ENCODE measurements at places on chromosomes 3 and 15.

DNA sequence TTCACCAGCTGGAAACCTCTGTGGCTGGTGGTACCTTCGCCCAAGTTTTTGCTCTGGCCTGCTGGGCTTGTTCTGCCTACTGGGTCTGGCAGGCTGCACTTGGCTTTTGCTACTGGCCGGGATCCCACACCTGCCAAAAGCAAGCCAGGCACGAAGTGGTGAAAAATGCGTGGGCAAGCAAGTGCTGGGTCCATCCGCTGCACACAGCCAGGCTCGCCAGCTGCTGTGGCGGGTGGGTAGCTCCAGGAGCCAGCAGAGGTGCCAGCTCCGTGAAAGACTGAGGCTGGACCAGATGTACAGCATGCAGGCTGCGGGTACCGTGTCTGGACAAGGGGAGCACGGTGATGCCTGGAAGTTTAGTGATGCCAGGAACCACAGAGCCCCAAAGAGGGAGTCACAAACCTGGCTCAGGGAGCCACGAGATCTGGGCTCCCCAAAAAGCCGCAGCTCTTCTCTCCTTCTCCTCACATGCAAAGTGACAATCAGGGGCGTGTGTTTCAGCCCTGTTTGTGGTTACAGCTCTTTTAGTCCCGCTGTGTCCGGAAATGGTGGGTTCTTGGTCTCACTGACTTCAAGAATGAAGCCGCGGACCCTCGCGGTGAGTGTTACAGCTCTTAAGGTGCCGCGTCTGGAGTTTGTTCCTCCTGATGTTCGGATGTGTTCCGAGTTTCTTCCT, 1455.6 kb upstream of the GBE1 start:
- no peak for DNase-seq

- DNase-seq = no peak
These were observed 23.7 kb upstream of the TICRR start for GRCh38 chr15:89551550-89551949.

DNA sequence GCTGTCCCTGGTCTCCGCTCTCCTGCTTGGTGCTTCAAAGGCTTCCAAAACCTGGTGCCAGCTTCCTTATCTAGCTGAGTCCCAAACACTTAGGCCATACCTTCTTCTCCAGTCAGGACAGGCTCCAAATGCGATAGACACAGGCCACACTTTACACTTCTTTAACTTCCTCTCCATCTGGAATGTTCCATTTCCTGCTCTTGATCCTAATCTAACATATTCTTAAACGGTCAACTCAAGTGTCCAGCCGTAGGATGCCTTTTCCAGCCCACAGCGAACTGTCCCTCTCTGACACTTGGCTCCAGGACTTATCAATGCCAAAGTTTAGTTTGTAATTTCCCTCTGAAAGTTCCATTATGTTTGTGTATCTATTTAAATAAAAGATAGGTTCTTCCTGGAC, 19.2 kb upstream of the PLA2G4F start:
- no peak for DNase-seq

DNA sequence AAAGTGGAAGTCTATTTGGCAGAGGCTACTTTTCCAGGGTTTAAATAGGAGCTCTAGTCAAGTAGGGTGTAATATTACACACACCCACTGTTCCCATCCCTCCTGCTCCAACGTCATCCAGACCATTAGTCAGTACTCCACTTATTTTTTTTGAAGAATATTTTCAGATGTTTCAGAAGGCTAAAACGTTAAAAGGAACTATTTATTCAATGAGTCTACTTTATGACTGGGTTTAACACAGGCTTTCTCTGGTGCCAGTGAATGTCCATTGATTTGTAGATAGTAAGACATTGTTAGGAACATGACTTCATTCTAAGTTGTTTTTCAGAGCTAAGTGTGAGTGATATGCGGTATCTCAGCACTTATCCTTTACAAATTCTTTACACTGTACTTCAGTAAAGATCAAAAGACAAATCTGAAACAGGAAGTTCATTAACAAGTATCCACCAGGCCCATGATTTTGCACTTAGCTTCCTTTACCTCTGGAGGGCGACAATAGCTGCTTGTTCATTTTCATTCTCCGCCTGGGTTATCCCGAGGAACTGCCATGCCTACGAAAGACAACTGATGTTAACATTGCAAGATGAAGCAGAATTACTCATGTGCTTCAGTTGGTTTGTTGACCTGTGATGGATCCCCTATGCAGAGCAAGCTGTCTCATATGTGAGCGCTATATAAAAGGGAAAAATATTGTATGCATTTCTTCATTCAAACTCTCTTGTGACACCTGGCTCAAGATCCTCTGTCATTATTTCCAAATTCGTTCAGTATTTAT, 158.7 kb downstream of the USP13 start:
- peak; percentile 55 for DNase-seq

- DNase-seq = no peak
These were observed 181.5 kb upstream of the LMCD1 start for GRCh38 chr3:8319935-8320634.

- DNase-seq = no peak
These were observed 67.2 kb downstream of the SQOR start for GRCh38 chr15:45702041-45702440.

GRCh38 chr3:143241481-143241951, 121.9 kb downstream of the CHST2 start:
- DNase-seq = no peak

- DNase-seq = no peak
These were observed 78.9 kb upstream of the ZNF280D start for GRCh38 chr15:56812221-56812620.

DNA sequence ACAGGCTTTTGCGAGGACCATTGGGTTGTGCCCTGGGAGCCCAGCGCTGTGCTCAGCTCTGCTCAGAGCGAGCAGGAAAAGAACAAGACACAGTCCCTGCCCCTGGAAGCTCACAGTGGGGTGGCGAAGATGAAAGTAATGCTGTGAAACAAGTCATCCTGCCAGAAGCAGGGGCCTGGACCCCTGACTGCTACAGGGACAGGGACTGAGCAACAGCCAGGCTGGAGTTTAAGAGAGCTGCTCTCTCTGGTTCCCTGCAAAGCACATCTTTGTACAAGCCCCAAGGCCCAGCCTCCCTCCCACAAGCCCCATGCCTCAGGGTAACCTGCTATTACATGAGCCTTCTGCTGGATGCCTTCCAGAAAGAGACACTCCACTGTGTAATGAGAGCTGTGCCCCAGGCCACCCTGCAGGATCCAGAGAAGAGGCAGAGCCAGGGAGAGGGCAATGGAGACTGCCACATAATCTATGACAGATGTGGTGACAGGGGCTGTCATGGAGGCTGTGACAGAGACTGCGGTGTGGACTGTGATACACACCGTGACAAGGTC, 7.1 kb upstream of the HCN4 start:
- peak; percentile 78 for DNase-seq

DNA sequence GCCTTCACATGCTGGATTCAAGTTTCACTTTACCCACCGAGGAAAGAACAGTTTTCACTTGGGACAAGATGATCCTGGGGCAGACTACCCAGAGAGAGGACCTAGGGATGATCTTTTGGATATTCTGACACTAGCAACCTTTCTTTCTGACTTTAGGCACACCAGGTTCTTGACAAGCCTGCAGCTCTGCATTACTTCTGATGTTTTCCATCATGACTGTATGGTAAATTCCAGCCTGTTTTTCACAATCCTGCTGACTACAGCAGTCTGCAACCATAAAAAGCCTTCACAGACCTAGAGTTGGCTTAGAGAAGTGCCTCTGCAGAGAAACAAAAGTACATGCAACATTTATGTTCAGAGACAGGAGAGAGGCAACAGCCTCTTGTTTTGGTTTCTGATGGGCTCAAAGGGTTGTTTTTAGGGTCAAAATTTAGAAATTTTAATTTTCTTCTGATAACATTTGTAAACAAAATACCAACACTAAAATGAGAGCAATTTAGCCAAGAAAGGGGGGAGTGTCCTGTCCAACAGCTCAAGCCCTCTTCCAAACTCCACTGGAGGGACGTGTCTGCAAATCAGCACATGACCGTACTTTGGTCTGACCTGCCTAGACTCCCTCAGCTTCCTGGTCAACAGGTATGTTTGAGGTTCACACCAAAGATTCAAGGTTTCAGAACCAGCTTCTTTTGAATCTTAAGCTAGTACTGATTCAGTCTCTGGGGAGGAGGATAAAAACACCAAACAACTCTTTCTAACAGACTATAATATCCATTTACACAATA, 799 bp downstream of the ABI3BP start:
- DNase-seq = no peak

DNA sequence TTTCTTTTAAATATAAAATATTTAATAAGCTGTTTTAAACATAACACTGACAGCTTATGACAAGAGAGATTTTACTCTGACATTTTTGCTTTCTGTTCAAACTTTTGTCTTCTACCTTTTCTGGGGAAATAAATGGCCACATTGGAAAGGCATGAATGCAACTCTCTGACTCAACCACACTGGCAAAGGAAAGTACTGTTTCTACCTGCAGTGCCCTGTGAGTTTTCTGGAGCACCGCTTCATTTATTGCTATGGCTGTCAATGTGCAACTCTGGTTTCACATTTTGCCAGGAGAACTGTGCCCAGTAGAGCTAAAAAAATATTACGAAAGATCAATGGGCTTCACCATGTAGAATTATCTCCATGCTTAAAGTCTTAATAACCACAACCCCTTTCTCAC, 15.1 kb downstream of the PDZRN3 start:
- DNase-seq = no peak

DNA sequence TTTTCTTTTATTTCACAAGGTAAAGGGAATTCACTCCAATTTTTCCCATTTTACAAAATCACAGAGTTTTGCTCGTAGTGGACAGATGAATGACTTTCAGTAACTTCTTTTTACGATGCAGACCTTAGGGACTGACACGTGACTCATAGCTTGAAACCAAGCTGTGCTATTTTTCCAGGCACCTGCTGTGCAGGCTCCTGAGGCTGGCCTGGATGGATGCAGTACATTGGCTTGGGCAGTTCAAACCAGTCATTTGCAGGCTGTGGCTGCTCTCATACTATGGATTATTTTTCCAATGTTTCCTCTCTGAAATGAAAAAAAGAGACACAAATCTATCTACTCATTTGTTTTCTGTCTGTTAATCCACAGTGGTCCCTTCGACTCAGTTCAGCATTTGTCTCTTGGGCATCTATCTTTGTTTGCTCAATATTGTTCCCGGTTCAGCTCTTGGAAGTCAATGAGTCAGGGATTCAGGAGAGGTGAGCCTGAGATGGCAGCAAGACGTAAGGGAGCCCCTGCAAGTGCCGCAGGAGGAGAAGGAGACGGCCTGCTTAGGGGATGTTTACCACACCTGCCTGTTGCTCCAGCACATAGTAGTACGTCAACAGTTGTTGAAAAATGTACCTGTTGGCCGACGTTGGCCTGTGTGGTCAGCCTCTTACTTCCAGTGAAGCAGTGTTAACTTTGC, 92.8 kb downstream of the SV2B start:
- DNase-seq = no peak

- no peak for DNase-seq
These were observed 64.0 kb downstream of the PPM1L start for GRCh38 chr3:160820022-160820421.

GRCh38 chr3:49217688-49218470, 46.5 kb downstream of the KLHDC8B start:
- DNase-seq = no peak

GRCh38 chr3:52014613-52015012, 18.9 kb upstream of the RPL29 start:
- no peak for DNase-seq

DNA sequence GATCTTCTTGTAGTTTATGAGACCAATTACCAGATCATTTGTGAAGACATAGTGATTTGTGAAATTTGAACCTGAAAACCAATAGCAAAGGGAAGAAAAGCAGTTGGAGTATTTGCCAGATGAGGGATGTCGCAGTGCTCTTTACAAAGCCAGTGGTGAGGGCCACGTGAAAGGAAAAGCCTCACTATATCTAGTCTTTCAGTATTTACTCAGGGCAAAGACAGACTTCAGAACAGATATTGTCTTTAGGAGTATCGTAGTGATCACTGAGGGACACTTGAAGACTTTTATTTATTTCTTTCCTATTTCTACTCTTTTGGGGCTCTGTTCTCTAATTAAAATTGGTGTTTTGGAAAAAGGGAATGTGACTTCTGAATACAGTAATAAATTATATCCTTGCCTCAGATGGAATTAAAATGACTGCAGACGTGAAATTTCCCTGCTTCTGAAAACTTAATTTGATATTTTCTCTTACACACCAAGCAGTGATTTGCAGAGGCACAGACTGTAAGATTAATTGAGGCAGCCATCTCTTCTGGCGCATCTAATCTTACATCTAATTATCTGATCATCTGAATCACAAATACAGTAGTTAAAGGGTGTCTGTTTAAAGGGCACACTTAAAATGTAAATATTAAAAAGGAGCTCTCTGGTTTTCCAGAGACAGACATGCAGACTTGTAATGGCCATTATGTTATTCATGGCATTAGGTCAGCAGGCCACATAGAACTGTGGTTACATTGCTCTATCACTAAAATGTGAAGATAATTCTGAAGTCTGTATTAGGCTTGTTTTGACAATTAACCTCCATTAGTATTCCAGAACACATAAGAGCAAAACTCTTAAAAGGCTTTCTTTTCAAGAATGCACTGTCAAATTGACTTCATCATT, 193.0 kb upstream of the GOLIM4 start:
- no peak for DNase-seq

DNA sequence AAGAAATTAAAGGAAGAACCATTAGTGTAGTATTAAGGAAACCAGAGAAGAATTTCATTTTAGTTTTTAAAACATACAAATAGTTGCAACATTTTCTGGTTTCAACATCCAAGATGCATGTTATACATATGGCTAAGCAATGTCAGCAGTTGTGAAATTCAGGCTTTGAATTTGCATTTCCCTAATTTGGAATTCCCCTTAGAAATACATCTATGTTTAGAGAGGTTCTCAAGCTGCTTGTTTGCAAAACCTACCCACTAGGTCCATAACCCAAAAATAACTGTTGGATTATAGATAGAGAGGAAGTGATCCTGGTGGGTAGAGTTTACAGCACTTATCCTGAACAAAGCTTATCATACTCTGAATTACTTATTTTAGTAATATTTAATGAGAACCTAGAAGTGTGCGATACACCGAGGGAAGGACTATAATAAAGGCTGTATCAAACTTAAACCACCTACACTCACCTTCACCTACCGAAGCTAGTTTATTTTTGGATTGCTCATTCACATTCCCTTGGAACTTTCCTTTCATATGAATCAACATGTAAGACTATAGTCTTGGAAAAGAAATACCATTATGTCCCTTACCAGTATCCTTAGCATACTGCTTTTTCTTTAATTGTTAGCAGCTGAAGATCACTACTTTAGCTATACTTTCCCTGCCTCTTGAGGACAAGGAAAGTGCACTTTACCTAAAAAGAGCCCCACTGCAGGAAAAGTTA, 60.6 kb downstream of the CHAC1 start:
- no peak for DNase-seq

- DNase-seq = no peak
These were observed 433.2 kb upstream of the RASGRP1 start for GRCh38 chr15:38997841-38998240.

- no peak for DNase-seq
These were observed 13.3 kb downstream of the TLE3 start for GRCh38 chr15:70084461-70084860.

GRCh38 chr15:74431645-74432044, 2.1 kb downstream of the SEMA7A start:
- DNase-seq = no peak

- no peak for DNase-seq
These were observed 12.9 kb downstream of the SPINT1 start for GRCh38 chr15:40856746-40857145.

All from NCI-H2029 (cell line).